ENCODE measurements at places on chromosomes 1 and 21. TPM values are rescaled to one million over a fixed set of nuclear protein-coding genes. Genes with fewer than 3 reads are reported as not detected.
A peak's percentile ranks its signal among the peaks of the same experiment; 100 is the strongest.

The NCF2 gene
- 26.8 TPM for total RNA-seq

The PRAMEF5 gene
- not detected for total RNA-seq

The VTCN1 gene
- 1.7 TPM for total RNA-seq

The SLAMF7 gene
- 3.4 TPM for total RNA-seq

The OR2C3 gene
- not detected for total RNA-seq

The LMX1A gene
- total RNA-seq = not detected

The PUM1 gene
- 132 TPM for total RNA-seq

The SPRR2E gene
- total RNA-seq = 256 TPM

The FCGR3A gene
- 0.98 TPM for total RNA-seq

The NMNAT2 gene
- 0.68 TPM for total RNA-seq

The MXRA8 gene
- 22.0 TPM for total RNA-seq

The MAEL gene
- not detected for total RNA-seq

DNA sequence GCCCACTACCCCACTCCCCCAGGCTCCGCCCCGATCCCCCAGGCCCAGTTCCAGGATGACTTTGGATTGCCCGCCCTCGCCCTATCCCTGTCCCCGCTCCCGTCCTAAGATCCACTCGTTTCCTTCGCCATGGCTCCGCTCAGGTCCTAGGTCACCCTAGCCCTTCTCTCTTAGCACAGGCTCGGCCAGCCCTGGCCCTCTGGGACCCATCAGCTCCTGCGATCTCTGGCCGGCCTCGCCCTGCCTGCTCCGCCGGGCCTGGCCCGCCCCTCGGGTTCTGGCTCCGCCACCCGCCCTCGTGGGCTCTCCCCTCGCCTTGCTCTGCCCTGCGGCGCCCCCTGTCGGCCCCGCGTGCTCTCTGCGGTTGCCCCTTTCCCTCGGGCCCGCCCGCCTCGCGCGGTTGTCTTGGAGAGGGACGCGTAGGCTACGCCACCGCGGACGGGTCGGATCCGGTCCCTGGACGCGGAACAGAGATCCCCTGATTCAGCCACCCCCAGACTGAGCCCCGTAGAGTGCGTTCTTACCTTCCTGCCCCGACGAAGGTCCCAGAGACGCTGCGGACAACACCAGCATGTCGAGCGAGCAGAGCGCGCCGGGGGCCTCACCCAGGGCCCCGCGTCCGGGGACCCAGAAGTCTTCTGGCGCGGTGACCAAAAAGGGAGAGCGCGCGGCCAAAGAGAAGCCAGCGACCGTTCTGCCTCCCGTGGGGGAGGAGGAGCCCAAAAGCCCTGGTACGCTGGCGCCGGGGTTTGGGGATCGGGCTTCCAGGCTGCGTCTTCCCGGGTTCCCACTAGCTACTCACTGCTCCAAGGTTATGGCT is at the start of gene LRRC71:
TSS of gene LRRC71 (plus strand) at position 400 of the 820 bp plus-strand sequence. CDS start at position 572, 172 bp downstream.
- no peak for DNase-seq

- no peak for DNase-seq
Observed at GRCh38 chr1:54193453-54193852, 6.4 kb downstream of the CYB5RL start.

DNA sequence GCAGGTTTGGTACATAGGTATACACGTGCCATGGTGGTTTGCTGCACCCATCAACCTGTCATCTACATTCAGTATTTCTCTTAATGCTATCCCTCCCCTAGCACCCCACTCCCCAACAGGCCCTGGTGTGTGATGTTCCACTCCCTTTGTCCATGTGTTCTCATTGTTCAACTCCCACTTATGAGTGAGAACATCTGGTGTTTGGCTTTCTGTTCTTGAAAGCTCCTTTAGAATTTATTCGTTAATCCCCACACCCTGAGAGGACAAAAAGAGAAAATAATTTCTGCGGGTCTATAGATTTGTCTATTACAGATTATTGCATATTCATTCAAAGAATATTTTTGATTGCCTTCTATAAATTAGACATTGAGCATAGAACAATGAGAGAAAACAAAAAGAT is 455.5 kb downstream of the PLPP3 start:
- no peak for DNase-seq

DNA sequence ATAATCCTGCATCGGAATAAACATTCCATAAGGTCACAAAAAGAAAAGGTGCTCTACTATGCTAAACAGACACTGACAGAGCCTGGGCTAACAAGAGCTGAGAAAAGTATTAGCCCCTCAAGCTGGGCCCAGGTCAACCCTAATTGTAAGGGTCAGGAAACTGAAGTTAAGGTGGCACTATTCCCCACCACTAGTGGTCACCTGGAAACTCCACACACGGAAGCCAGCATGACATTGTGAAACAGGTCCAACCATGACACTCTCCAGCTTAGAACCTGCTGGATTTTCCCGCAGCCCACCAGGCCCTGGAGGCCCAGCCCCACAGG is 1.2 kb downstream of the PTTG1IP start:
- DNase-seq = no peak

DNA sequence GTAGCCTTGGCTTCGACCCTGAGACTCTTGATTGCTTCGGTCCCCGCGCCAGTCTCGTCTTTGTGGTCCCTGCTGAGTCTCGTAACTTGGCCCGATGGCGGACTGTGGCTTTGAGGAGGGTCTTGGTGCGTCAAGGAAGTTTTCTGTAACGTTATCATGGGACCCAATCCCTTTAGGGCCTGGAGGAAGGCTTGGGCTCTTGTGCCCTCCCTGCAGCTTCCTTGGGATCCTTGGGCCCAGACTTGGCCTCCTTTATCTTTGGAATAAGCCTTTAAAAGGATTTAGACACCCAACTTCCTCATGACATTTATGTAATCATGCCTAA is 371 bp downstream of the ZMPSTE24 start:
- DNase-seq = no peak

GRCh38 chr1:32470431-32470830 is 5.6 kb downstream of the ZBTB8B start:
- no peak for DNase-seq

DNA sequence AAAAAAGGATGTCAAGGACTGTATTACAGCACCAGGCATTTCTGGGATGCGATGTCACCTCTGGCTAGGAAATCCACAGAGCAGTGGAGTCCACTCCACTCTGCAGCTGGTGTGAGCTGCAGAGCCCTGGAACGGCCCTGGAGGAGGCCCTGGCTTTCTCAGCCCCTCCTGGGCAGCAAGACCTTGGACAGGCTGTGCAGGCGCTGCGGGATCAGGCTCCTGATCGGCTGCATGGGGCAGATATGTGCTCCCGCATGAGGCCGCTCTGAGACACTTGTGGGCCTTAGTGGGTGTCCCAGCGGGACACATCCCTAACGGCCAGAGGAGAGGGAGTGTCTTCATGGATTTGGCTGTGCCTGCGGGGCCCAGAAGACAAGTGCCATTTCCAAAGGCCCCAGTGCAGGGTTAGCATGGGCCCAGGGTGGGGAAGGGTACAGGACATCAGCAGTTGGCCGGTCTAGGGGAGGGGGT is 6.2 kb downstream of the DNMT3L start:
- peak; percentile 58 for DNase-seq

DNA sequence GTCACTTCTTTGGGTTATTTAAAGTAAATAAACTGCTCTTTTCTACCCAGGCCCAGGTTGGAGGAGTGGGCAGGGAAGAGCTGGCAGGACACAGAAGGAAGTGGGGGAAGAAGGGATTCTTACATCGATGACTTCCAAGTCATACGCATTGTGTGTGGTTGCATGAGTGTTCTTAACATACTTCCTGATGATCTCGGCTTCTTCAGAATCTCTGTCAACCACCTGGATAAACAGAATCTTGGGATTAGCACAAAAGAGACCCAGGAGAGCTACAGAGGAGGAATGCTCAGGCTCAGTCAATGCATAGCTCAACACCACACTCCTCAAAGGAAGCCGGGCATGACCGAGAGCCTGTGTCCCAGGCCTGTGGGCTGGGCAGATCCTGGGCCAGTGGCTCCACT is 42.1 kb downstream of the PARP1 start:
- no peak for DNase-seq

DNA sequence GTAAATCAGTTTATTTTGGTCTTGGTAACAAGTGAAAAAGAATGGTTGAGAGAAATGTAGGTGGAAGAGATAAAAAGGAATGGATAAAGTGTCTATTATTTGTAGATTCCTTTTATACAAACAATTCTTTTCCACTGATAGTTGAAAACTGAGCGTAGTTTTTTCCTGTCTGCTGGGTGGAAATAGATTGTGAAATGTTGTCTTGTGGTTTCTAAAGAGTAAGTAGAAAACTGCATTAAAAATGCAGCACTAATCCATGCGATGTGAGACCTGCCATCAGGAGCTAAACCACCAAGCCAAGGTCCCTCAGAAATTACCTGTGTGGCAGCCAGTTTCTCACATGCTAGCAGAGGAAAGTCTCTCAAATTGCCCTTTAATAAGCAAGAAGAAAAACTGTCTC is 103.2 kb upstream of the SLC44A3 start:
- DNase-seq = no peak

DNA sequence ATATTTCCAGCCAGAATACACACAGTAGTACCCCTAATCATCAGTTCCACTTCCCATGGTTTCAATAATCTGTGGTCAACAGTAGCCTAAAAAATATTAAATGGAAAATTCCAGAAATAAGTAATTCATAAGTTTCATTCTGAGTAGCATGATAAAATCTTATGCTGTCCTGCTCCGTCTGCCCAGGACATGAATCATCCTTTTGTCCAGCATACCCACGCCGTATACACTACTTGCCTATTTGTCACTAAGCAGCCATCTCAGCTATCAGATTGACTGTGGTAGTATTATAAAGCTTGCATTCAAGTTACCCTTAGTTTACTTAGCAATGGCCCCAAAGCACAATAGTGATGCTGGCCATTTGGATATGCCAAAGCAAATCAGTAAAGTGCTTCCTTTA is 118.7 kb downstream of the SLC5A9 start:
- no peak for DNase-seq

GRCh38 chr21:29304597-29304996 is 5.9 kb downstream of the BACH1 start:
- DNase-seq = no peak

- no peak for DNase-seq
Observed at GRCh38 chr21:26743524-26743923, 101.7 kb downstream of the ADAMTS1 start.

- DNase-seq = no peak
Observed at GRCh38 chr1:67948151-67949080, 102.0 kb downstream of the DIRAS3 start.

- no peak for DNase-seq
Observed at GRCh38 chr21:34765619-34766018, 96.8 kb downstream of the CLIC6 start.

- no peak for DNase-seq
Observed at GRCh38 chr1:1282998-1283397, 2.8 kb downstream of the SCNN1D start.

GRCh38 chr1:181655756-181656155 is 172.4 kb downstream of the CACNA1E start:
- DNase-seq = no peak

DNA sequence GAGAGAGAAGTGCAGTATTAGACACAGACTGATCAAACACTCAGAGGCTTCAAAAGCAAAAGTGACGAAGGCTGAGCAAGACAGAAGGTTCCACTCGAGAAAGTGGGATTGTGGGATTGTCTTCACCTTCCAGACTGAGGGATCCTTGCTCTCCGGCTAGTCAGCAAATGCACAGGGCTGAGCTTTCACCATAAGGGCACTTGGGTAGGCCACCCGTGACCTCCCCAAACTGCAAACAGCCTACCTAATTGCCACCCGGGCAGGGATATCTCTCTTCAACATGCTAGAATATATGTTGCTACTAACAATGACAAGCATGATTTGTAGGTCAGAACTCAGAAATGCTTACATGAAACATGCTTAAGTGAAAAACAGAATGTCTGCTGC is 35.3 kb upstream of the RIPK4 start:
- peak; percentile 24 for DNase-seq

- DNase-seq = no peak
Observed at GRCh38 chr1:215569986-215570824, 3.1 kb downstream of the KCTD3 start.

- DNase-seq = no peak
Observed at GRCh38 chr1:212286556-212287131, 1.4 kb downstream of the PPP2R5A start.

GRCh38 chr1:34988147-34988546 is 3.0 kb upstream of the TMEM35B start:
- DNase-seq = no peak

GRCh38 chr1:50603274-50604271 is 180.3 kb upstream of the DMRTA2 start:
- no peak for DNase-seq

- no peak for DNase-seq
Observed at GRCh38 chr1:82786883-82787282, 986.1 kb downstream of the ADGRL2 start.

GRCh38 chr1:248739572-248740205 is 15.9 kb downstream of the LYPD8 start:
- no peak for DNase-seq

- no peak for DNase-seq
Observed at GRCh38 chr1:151612501-151613281, 841 bp downstream of the SNX27 start.

DNA sequence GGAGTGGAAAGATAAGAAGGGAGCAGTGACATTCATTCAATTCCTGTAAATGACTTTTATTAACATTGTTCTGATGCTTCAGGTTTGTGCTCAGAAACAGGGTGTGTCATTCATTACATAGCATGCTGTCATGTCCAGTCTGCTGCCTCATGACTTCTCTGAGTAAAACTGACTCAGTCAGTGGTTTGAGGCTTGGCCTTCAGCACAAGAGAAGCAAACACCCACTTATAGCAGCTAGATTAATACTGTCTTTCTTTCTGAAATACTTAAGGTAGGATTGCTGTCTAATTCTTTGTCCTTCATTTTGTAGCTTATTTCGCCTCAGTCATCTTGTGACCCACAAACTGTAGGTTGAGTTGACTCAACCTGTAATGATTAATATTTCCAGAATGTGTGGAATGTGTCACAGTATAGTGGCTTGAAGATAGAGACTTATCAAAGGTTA is 32.9 kb downstream of the RASAL2 start:
- no peak for DNase-seq

- DNase-seq = no peak
Observed at GRCh38 chr1:58852731-58853485, 69.1 kb upstream of the JUN start.

DNA sequence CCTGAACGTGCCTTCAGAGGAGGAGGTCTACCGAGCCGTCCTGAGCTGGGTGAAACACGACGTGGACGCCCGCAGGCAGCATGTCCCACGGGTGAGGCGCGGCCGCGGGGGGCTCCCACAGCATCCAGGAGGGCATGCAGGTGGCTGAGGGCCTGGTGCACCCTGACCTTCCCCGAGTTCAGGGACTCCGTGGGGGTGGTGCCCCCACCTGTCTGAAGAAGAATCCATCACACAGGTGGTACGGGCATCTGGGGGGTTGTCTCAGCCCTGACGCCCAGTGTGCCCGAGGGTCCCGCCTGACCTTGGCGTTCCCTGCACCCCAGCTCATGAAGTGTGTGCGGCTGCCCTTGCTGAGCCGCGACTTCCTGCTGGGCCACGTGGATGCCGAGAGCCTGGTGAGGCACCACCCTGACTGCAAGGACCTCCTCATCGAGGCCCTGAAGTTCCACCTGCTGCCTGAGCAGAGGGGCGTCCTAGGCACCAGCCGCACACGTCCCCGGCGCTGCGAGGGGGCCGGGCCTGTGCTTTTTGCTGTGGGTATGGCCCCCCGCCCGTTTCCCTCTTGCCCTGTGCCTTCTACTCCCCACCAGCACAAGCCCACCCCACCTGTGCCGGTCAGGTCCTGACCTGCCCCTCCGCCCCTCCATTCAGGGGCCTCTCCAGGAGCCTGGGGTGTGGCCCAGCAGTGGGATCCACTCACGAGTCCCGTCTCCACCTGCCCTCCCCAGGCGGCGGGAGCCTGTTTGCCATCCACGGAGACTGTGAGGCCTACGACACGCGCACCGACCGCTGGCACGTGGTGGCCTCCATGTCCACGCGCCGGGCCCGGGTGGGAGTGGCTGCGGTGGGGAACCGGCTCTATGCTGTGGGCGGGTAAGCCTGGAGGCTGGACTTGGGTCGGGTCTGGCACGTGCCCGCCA is 2.3 kb downstream of the KLHL17 start:
- DNase-seq = no peak
